NCI-H1092 (cell line): ENCODE measurements at places on chromosomes 7 and 10.

DNA sequence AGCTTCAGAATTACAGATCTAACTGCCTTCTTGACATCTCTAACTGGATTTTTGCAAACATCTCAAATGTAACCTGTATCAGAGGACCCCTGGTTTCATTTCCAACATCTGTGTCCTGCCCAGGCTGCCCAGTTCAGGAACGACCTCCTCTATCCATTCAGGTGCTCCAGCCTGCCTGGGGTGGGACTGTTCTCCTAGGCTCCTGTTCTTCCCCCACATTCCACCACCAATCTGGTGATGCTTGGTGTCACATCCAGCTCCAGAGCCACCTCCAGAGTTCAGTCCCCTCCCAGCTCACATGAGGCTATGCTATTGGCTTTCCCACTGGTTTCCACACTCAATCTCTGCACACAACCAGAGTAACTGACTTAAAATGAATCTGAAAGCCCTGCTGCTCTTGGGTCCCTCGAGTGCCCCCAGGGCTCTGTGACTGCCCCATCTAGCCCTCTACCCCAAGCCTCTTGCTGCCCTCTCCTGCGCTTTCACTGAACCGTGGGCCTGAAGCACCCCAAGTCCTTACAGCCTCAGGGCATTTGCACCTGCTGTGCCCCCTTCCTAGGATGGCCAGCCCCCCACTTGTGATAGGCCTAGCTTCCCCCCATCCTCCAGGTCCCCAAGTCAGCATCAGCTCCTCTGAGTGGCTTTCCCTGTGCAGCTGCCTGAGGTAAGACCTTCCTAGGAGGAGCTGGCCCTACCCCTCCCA lies 46.1 kb downstream of the PPIF start:
- no peak for DNase-seq

DNA sequence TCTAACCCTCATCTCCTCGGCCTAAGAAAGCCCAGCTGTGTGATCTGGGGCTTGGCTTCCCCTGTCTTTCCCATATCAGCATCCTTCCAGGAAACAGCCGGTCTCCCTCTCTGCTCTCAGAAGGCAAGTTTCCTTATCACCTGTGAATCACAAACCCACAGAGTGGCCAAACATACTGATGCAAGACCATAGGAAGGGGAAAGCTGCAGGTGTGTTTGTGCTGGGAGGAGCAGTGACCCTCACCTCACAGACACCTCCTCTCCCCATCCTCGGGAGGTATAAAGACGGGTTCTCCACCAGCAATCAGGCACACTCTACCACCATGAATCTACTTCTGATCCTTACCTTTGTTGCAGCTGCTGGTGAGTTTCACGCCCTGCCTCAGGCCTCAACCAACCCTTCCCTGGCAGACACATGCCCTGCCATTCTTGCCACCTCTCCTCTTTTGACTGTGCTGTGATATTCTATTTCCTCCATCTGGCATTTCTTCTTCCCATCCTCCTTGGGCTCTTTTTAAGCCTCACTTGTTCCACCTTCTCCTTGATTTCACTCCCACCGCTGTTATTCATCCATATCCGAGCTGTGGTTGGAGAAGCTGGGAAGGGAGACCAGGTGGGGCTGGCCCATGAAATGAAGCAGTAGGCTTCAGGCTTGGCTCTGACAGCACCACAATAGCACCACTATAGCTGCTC lies at the start of gene PRSS2:
PRSS2 (plus strand) TSS at position 310 of the 692 bp plus-strand sequence; CDS start at position 323, 13 bp downstream.
- no peak for DNase-seq

DNA sequence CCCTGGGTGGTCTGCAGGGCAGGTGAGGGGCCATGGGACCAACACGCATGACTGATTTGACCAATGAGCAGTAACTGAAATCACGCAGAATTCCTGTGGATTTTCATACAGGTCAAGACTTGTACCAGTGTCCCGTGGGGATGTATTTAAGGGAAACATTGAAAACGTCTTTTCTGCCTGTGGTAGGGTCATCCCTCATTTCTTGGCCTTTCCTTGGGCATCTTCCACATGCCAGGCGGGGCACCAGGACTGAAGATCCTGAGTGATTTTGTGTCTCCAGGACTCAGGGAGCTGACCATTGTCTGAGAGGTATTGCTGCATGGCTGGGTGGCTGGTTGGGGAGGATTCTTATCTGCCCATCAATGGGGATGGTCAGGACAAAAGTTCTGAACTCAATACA lies 289.0 kb downstream of the GLRX3 start:
- no peak for DNase-seq

DNA sequence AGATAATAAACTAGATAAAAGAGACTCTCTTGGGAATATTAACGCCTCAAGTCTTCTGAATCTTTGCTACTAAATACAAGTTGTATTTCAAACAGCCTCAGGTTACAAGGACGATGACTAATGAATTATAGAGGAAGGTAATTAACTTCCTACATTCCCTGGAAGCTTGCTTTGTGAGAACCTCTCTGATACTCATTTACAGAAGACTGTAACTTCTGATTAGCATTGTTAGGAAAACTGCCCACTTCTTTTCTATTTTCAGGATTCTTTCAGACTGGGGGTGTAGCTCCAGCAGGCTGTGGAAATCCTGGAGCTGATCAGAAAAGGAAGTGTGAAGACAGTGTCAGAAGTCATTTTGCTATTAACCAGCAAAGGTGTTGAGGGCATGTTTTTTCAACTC lies 316.7 kb upstream of the NPSR1 start:
- no peak for DNase-seq

DNA sequence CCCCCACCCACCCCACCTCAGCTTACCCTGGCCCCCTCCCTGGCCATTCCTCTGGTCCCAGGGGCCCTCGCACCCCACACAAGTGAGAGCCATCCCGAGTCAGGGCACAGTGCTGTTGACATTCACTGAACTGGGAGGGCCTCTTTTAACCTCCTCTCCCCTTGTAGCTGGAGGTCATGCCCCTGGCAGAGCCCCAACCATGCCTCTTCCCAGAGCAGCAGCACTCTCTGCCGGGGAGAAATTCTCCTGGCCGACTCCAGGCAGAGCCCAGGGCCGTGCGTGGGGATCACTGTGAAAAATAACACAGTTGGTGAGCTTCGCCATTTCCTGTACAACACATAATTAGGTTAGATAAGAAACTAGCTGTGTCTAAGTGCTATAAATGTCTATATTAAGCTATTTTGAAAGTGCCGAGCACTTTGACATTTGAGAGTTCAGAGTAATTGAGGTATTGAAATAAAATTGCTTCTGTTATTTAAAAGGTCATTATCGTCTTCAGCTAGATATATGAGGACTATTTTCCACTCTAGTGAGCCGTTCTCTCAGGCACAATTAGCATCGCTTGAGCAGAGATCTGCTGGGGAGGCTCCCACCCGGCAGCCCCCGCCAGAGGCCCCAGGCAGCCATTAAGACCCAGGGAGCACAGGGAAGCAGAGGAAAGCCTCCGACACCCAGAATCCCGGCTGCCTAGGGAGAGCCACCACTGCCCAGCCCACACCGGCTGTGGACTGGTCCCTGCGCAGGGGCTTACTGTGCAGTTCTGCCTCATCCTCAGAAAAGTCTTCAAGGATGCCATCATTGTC lies 62.4 kb upstream of the LRRC18 start:
- DNase-seq: peak; percentile 13

DNA sequence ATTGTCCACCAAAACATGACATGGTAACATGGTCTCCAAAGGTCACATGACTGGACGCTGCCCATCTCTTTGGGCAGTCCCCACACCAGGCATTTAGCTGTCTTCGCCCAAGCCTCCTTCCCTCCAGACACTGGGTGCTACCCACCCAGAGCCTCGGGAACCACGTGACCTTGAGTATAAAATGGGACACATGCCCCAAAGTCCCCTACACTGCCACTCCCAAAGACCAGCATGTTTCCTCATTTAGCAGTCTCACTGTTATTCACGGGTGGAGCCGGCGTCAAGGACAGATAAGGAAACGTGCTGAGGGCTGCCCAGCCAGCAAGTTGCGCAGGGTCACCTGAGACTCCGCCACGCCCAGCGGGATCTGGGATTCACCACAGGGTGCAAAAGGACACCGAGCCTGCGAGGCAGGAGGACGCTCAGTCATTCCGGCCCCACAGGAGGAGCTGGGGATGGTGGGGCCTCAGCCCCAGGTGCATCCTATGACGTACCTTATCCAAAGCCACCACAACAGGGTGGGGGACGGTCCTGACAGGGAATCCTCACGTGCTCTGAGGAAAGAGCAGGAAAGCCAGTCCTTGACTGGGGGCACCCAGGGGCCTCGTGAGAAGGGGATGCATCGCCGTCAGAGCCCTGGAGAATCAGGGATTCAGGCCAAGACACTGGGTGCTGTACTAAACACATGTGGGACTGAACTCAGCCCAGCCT lies 226.9 kb downstream of the TNS3 start:
- no peak for DNase-seq

DNA sequence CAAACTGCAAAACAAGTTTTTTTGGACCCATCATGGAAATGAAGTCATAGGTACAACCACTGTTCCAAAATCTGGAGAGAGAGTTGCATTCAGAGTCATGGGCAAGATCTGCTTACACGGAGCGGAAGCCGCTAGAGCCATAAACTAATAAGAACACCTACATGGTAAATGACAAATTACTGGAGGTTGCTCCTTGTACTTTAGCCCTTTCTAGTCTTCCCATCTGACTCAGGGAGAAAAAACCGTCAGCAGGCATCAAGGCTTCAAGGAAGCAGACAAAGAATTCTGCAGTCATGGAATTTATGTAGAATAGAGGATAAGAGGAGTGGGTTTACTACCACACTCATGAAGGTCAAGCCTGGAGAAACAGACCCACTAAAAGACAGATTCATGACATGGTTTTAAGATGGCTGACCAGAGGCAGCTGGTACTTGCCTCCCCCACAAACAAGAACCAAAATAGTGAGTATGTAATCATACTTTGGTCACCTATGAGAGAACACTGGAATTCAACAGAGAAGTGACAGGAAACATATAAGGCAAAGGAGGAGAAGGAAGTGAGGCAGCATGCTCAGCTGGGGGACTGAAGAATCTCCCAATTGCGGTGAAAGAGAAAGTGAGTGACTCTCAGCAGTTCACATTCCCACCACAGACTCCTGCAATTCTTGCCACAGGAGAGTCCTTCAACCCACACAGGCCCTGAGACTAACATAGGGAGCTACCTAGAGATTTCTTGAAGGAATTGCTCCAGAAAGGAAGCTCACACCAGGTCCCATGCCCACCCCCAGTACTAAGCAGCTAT lies 42.4 kb upstream of the ASAH2 start:
- DNase-seq: no peak

DNA sequence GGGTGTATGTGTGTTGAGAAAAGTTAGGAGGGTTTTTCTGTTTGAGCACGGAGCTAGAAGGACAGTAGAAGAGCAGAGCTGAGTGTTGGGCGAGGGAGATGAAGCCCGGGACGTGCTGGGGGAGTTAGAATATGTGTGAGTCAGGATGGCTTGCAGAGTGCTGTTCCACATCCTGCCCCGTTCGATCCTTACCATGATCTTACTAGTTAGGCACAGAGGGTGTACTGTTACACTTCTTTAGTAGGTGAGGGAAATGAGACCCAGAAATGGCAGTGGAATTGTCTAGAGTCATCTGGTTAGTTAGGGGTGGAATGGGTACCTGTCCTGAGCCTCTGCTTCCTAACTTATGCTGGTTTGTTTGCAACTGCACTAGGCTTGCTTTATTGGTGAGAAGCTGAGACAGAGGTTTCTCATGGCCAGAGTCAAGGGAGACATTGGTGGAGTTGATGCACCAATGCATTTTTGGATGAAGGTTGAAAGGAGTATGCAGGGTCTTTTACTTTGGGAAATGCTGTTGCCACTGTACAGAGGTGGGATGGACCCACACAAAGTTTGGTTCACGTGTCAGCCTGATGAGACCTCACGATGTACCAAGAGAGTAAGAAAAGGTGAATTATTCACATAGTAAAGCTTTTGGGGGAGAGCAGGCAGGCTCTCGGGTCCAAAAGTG lies 42.4 kb downstream of the CCNY start:
- no peak for DNase-seq

DNA sequence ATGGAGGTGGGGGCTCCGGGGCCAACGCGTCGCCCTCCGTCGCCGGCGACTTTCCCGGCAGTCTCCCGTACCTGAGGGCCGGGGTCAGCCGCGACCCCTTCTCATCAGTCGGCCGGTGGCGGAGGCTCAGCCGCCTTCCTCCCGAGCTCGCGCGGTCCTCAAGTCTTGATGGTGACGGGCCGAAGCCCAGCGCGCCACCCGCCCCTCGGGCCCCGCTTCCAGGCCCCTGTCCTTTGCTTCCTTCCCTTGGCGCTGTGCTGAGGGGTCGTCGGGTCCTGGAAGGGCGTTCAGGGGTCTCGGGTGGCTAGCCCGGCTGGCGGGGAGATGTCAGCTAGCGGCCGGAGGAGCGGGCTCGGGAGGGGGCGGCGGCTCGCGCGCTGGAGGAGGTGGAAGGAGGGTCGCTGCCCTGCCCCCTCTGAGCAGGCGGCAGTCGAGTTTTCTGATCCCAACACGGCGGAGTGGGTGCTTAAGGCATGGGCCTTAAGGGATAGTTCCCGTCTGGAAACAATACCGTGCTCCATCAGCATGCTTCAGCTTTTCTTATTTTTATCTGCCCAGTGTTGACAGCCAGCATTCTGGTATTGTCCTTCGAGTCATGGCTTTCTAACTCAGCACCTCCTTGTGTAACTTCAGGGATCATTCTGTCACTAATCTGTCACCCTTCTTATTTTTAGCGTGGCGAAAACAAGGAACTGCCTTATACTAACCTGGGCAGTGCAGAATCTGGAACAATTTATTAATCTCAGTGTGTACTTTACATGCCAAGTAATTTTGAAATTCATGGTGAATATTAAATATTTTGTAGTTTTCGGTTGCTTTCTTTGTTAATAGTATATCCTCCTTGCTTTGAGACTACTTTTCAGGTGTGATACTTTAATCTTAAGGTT lies 748 bp downstream of the PHTF2 start:
- peak; percentile 27 for DNase-seq

DNA sequence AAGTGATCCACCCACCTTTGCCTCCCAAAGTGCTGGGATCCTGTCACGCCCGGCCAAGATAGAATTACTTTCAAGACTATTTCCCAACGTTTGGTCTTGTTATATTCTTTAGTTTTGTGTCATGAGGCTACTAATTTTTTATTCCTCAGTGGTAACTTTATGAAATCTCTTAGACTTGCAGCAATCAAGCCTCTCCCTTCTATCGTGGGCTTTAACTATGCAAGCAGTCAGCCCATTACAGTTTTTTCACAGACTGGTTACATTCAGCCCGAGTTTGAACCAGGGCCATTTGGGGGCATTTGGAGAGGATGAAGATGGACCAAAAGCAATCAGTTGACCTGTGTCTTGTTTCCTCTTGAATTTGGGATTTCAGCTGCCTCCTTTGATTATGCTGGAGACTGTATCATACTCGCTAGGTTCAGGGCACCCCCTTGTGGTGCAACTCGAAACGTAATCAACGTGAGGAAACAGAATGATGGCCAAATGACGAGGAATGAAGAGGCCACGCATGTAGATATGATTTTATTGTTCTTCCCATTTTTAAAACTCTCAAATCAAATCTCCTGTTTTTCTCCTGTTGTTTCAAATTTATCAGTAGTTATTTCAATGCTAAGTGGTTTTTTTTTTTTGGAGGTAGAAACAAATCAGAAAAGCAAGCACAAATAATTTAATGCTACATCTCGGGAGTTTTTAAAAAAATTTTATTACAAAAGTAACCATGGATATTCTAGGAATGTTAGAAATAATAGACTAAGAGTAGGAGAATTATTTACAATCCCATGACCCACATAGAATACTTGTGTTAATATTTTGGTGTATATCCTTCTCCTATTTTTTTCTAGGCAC lies 151.6 kb downstream of the KIAA1217 start:
- no peak for DNase-seq

- DNase-seq: no peak
Measured at GRCh38 chr10:122551450-122551849, 9.1 kb upstream of the DMBT1 start.
